Osteocyte (in vitro differentiated cells): ENCODE measurements at places on chromosomes 11 and 22. TPM values are rescaled to one million over a fixed set of nuclear protein-coding genes. Genes with fewer than 3 reads are reported as not detected.

DNA sequence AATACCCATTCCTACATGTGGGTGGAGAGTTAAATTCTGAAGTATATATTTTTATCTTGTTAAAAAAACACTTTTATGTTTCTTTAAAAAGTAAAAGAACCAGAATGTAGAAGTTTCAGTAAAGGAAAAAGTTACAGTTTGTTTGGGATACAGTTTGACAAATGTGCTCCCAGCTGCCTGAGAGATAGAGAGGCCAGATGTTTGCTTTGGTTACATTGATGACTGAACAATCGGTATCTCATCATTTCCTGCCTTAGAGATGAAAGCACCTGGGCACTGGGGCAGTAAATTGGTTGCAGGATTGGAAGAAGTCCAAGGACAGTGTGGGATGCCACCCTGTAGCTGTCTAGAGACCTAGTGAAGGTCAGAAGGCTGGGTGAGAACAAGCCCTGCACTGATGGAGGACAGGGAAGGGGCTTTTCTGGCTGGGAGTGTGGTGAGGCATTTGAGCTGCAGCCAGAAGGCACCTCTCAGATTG is 16.6 kb downstream of the MED15 start:
- no peaks in the 10 kb centered on the region for H3K27me3 ChIP-seq
- H3K36me3 ChIP-seq: peaks cover 20% of the 10 kb centered on the region
- peaks cover 55% of the 10 kb centered on the region for H3K4me1 ChIP-seq
- no peak for DNase-seq

GRCh38 chr11:57303990-57304579 is 20.7 kb downstream of the TNKS1BP1 start:
- peaks cover 32% of the 10 kb centered on the region for H3K4me1 ChIP-seq
- H3K27ac ChIP-seq: peak overlapping the region; percentile 65
- no peak for DNase-seq
- H3K27me3 ChIP-seq: no peaks in the 10 kb centered on the region

DNA sequence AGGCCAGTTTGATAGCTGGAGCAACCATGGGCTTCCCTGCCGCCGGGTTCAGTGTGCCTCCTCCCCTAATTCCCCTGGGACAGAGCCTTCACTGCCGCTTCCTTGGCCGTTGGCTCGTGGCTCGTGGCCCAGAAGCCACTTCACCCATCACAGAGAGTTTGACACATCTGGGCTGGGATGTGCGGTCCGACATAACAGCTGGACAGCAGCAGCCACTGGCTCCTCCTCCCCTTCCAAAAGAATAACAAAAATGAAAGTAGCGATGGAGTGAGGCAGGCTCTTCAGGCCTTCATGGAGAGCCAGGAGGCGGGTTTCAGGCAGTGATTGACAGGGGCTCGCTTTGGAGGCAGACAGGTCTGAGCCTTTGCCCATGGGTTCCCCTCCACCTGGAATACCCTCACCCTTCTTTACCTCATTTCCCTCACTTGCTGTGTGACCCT is 8.2 kb downstream of the CREB3L1 start:
- DNase-seq: no peak
- no peaks in the 10 kb centered on the region for H3K27me3 ChIP-seq
- H3K36me3 ChIP-seq: peaks cover 2% of the 10 kb centered on the region
- peak overlapping the region; percentile 76 for H3K27ac ChIP-seq
- peaks cover 54% of the 10 kb centered on the region for H3K4me1 ChIP-seq

- peaks cover 3% of the 10 kb centered on the region for H3K36me3 ChIP-seq
- no peak overlapping the region for H3K4me3 ChIP-seq
- no peak for DNase-seq
- H3K4me1 ChIP-seq: peaks cover 13% of the 10 kb centered on the region
- H3K27me3 ChIP-seq: no peaks in the 10 kb centered on the region
- H3K27ac ChIP-seq: no peak overlapping the region
These were observed 17.8 kb upstream of the RRM1 start for GRCh38 chr11:4076774-4077173.

DNA sequence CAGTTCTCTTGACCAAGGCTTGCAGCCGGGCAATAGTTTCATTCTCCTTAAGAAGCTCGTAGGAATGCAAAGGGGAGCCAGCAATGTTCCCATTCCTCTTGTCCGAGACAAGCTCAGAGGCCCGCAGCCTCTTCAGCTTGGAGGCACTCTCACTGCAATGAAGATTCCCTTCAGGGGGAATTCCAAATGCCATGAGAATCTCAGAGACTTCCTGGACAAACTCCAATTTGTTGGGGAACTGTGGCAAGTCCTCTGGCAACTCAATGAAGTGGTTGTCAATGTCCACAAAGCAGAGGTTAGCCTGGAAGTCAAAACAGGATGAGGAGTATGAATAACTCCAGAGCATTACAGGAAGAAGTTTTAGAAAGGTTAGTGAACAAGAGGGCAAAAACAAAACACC is 84.4 kb downstream of the DENND5A start:
- peaks cover 54% of the 10 kb centered on the region for H3K36me3 ChIP-seq
- H3K4me3 ChIP-seq: no peak overlapping the region
- H3K4me1 ChIP-seq: peaks cover 6% of the 10 kb centered on the region
- DNase-seq: no peak
- no peaks in the 10 kb centered on the region for H3K27me3 ChIP-seq
- peak overlapping the region; percentile 10 for H3K27ac ChIP-seq

DNA sequence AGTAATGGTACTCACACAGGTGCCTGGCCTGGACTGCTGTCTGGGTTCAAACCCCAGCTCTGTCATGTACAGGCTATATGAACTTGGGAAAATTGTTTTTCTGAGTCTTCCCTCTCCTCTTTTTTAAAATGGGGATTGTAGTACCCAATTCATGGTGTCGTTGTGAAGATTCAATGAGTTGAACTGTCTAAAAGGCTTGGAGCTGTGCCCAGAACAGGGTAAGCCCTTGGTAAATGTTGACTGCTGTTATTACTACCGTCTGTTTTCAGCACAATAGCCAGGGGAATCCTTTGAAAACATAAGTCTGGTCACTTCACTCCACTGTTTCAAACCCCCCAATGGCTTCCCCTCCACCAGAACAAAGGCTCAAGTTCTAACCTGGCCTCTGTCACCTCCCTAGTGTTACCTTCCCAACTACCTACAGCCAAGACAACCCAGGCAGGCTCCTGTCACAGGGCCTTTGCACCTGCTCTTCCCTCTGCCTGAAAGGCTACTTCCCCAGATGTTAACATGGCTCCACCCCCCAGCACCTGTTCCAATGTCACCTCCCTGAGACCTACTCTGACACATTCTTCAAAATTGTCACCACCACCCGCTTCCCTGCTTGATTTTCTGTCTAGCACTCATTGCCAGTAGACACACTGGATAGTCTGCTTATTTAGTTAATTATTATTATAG is 152.8 kb downstream of the CHST1 start:
- H3K36me3 ChIP-seq: no peaks in the 10 kb centered on the region
- H3K27ac ChIP-seq: no peak overlapping the region
- H3K4me1 ChIP-seq: no peaks in the 10 kb centered on the region

DNA sequence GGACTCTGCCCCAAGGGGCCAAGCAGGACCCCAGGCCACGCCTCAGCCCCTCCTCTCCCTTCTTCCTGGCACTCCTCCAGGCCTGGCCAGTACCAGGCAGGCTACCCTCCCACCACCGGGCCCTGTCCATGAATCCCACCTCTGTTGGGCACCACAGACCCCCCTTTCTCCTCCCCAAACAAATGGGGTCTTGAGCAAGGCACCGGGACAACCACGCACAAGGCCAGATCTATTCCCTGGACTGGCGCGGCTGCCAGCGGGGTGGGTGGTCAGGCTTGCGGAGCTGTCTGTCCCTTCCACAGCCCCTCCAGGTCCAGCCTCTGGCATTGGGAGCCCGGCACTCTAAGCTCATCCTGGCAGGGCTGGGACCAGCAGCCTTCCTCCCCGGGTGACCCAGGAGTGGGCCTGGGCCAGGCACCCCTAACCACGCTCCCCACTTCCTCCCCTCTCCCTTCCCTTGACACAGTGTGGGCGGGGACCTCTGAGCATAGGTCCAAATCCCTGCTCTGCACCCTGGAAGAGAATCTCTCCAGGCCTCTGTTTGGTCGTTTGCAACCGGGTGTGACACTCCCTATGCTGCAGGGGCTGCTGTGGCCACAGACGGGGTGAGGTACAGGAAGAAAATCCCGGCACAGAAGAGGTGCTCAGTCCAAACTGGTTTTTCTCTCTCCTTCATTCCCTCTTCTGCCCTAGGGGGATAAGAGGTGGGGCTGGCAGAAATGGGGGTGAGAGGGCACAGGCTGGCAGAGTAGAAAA is 14.6 kb downstream of the ELFN2 start:
- DNase-seq: no peak
- no peak overlapping the region for H3K4me3 ChIP-seq
- no peaks in the 10 kb centered on the region for H3K27me3 ChIP-seq
- no peaks in the 10 kb centered on the region for H3K36me3 ChIP-seq
- no peaks in the 10 kb centered on the region for H3K4me1 ChIP-seq

DNA sequence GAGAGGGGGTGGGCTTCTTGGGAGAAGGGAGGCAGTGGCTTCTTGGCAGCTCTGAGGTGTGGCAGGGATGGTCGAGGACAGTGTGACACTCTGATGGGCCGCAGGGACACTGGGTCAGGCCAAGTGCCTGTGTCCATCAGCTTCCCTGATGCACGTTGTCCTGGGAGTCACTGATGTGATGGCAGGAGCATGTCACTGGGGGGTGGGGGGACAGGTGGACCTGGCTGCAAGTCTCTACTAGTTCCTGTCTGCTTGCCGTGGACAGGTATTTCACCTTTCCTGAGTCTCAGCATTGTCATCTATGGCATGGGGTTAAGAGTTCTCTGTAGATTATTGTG is 592.9 kb downstream of the TBC1D22A start:
- no peaks in the 10 kb centered on the region for H3K27me3 ChIP-seq
- no peak overlapping the region for H3K4me3 ChIP-seq
- no peak overlapping the region for H3K27ac ChIP-seq
- no peaks in the 10 kb centered on the region for H3K4me1 ChIP-seq

- no peaks in the 10 kb centered on the region for H3K4me1 ChIP-seq
- no peak overlapping the region for H3K27ac ChIP-seq
- no peak for DNase-seq
- no peak overlapping the region for H3K4me3 ChIP-seq
These were observed 112.0 kb upstream of the PDGFD start for GRCh38 chr11:104275992-104276391.

DNA sequence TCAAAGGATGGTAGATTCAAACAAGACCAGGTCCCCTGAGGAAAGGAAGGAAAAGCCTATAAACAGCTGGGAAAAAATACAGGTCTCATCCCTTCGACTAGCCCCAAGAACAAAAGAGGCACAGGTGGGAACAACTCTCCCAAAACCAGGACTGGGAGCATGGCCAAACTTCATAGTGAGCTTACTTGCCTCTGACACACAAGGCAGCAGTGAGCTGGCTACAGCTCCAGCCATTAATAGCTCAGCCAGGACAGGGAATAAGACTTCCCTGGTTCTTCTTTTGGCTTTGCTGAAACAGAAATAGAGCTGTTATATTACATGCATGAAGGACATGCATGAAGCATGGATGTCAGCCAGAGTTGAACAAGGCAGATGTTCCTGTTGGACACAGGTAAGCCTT is at the start of gene OR10A2:
OR10A2 (plus strand) TSS at position 97 of the 400 bp plus-strand sequence. CDS start 6,698 bp downstream, outside the sequence.
- peaks cover 5% of the 10 kb centered on the region for H3K27me3 ChIP-seq
- H3K4me1 ChIP-seq: no peaks in the 10 kb centered on the region
- no peak for DNase-seq
- no peak within 1 kb of the TSS for H3K27ac ChIP-seq
- no peaks in the 10 kb centered on the region for H3K36me3 ChIP-seq

DNA sequence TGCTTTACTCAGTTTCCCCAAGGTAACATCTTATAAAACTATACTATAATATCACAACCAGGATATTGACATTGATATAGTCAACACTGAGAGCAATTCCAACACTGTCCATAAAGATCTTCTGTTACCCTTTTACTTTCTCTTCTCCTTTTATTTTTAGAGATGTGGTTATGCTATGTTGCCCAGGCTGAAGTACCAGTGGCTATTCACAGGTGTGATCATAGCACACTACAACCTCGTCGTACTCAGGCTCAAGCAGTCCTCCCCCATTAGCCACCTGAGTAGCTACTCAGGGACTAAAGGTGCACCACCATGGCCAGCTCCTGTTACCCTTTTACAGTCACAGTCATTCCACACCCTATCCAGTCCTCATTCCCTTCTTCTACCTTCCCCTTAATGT is 119.7 kb downstream of the CWF19L2 start:
- no peak for DNase-seq
- peaks cover 11% of the 10 kb centered on the region for H3K36me3 ChIP-seq
- no peaks in the 10 kb centered on the region for H3K4me1 ChIP-seq
- no peak overlapping the region for H3K27ac ChIP-seq

GRCh38 chr11:32826113-32826512 is 3.6 kb upstream of the PRRG4 start:
- no peaks in the 10 kb centered on the region for H3K36me3 ChIP-seq
- peaks cover 46% of the 10 kb centered on the region for H3K27me3 ChIP-seq
- no peak overlapping the region for H3K27ac ChIP-seq
- peaks cover 7% of the 10 kb centered on the region for H3K4me1 ChIP-seq
- no peak overlapping the region for H3K4me3 ChIP-seq

DNA sequence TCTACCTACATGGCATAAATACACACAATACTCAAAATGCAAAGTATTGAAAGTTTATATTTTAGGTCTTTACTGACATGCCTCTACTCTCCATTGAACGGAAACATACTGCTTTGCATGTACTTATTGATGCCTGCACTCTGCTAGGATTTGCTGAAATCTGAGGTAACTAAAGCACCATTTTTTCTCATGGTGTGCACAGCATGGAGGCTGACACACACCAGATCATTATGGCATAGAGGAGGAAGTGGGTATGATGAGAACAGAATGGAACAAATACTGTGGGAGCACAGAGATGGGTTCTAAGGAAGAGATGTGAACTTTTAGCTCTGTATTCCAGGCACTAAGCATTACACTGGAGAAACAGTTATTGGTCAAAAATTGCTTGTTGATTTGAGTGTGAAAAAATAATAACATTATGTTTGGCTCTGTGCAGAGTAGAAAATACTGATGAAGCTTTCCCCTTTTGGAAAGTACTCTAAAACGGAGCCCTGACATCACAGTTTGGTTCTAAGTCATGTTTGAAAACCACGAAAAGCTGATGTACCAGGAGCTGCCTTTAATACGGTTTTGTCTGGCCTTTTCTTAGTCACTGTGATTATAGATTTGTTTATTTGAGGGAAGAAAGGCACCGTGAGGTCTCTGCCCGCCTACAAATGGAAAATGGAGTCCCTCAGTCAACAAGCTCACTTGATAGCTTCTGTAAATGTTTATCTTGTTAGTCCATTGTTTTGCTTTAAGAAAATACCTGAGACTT is 5.6 kb downstream of the OR52R1 start:
- no peak overlapping the region for H3K27ac ChIP-seq
- H3K36me3 ChIP-seq: no peaks in the 10 kb centered on the region
- H3K27me3 ChIP-seq: peaks cover 8% of the 10 kb centered on the region
- no peak overlapping the region for H3K4me3 ChIP-seq

DNA sequence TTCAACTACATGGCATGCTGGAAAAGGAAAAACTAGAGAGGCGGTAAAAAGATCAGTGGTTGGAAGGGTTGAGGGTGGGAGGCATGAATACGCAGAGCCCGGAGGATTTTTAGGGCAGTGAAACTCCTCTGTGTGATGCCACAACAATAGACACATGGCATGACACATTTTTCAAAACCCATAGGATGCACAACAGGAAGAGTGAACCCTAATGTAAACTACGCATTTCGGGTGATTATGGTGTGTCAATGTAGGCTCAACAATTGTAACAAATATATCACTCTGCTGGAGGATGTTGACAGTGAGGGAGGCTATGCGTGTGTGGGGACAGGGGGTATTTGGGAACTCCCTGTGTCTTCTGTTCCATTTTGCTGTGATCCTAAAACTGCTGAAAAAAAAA is 15.7 kb upstream of the FAM83F start:
- H3K36me3 ChIP-seq: no peaks in the 10 kb centered on the region
- H3K4me1 ChIP-seq: no peaks in the 10 kb centered on the region
- no peak for DNase-seq
- no peak overlapping the region for H3K4me3 ChIP-seq
- H3K27ac ChIP-seq: no peak overlapping the region
- peaks cover 58% of the 10 kb centered on the region for H3K27me3 ChIP-seq

The AIFM3 gene
- total RNA-seq: 0.65 and 0.99 TPM in 2 replicates

The P2RY6 gene
- total RNA-seq: not detected in 2 replicates

The DNAJB7 gene
- not detected in 2 replicates for total RNA-seq

The CBY1 gene
- total RNA-seq: 38.3 and 41.0 TPM in 2 replicates
